ENCODE measurements at places on chromosomes 5 and 9.

DNA sequence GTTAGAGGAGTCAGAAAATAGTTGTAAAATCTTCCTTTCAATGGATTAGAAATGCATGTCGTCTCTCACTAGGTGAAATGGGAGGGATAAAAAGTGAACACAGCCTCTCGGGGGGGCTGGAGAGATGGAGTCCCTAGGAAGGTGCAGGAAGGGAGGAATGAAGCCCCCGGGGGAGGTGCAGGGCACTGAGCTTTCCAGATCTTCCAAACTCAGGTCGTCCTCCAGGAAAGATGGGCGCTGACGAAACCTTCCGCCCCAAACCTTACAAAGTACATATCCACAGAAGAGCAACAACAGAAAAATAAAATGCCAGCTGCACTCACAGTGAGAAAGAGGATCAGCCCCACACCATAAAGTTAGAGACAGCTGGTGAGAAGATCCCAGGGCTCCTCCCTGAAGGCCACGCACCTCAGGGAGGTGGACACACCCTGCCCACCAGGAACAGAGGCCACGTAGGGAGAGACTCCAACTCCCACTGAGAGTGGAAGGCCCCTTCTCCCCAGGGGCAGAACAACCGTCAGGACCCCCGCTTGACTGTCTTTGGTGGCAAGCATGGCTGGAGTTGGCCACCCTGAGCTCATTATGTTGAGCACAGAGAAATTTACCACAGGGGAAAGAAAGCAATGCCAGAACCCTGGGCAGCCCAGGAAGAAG is 174.3 kb downstream of the AUH start:
- no peak for DNase-seq

GRCh38 chr9:131530920-131531832 is at the start of gene UCK1:
Gene UCK1 (minus strand): TSS chr9:131531263. CDS start chr9:131531174, 89 bp downstream.
- peak; percentile 68 for DNase-seq

DNA sequence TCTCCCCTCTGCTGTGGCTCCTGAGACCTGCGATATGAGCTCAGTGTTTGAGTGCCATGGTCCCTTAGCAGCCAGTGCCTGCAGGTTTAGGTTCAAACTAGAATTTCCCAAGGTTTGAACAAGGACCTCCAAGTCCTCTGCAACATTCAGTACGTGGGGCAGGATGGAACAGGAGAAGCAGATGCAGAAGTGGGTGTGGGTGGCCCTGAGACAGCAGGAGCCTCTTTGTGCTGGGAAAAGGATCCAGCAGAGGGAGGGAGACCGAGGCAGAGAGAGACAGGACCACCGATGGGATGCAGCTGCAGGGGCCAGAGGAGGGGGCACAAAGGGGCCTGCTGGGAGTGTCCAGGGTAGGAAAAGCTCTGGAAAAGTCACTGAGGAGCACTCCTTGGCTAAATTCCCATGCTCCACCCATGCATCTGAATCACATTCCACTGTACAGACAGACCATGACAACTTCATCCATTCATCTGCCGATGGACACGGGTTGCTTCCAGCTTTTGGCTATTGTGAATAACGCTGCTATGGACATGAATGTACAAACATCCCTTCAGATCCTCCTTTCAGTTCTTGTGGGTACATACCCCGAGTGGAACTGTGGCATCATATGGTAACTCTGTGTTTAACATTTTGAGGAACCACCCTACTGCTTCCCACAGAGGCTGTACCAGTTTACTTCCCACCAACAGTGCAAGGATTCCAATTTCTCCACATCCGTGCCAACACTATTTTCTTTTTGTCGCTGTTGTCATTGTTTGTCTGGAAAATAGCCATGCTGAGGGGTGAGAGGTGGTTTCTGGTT is 26.7 kb upstream of the SUSD3 start:
- no peak for DNase-seq

DNA sequence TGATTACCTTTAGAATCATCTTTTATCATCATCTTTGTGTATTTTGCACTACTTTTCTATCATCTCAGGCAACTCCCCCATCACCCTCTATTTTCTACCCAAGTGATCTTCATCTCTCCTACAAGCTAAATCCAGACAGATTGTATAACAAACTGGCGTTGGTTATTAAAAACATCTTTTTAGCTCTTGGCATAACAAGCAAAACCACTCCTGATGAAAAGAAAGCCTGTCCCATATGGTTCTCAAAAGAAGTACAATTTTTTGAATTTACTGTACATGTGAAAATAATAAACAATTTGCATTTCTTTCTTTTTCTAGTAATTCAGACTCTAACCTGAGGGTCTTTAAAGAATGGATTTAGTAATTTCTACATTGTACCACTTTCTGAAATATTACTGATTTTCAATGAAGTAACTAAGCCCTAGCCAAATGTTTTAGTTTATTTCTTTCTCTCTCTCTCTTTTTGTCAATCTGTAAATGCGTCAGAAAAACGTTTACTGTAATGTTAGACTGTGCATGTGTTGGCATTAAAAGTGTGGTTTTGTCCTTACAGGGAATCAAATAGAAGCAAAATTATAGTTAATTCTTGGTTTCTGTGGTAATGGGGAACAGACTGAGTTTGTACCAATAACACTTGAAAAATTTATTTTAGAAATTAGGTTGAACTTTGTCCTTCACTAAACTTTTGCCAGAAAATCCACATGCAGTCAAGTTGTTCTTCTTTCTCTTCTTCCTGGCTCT is 52.5 kb upstream of the RPS23 start:
- no peak for DNase-seq

- no peak for DNase-seq
Observed at GRCh38 chr5:75951158-75951557, 132.0 kb upstream of the SV2C start.

- DNase-seq, result no peak
Observed at GRCh38 chr5:91341154-91341553, 42.0 kb downstream of the ARRDC3 start.

DNA sequence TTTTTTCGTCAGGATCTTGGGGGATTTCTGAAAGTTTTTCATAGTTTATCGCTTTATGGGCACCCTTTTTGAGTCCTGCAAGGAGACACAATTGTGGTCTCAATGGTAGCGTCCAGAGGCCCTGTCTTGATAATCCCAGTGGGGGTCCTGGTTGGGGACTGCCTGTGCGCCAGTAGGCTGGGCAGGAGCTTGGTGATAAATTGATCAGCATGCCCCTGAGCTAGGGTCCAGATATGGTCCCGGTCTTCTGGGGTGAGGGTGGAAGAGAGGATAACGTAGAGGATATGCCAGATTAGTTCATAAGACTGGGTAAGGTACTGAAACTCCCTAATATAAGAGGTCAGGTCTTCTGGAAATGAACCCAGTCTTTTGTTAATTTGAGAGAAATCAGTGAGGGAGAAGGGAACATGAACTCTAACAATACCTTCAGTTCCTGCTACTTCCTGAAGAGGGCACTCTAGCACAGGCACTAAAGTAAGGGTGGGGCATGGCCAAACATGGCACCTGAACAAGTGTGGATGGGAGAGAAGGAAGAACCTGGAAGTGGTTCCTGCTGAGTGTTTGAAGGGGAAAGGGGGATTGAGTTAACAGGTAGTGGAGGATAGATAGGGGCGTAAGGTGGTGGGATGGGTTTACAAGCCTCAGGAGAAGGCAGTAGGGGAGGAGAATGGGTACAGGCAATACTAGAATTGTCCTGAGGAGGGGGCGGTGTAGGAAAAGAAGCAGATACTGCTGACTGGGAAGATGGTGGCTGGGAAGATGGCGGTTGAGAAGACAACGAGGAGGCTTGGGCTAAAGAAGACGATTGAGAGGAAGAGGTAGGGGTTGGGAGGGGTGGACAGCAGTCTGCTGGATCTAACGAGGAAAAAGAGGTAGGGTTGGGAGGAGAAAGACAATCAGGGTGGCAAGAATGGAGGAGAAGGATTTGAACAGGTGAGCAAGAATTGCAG is 33.8 kb upstream of the ANXA2R start:
- peak; percentile 22 for DNase-seq

DNA sequence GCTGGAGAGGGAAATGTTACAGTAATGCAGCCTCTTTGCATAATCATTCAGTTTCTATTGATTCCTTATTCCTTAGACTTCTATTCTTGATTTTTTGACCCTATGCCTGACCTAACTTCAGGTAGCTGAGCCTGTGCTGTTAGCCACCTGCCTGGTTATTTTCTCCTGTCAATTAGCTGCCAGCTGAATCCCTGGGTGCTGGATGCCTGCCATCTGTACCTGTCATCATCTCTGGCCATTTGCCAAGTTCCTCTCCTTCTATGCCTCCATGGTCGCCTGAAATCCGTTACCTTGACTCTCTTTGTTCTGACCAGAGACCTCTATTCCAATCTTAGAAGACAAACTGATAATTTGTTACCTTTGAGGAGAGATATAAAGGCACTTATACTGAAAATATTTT is 178.3 kb downstream of the CAVIN4 start:
- no peak for DNase-seq

- no peak for DNase-seq
Observed at GRCh38 chr5:10202089-10202910, 47.4 kb downstream of the ATPSCKMT start.

All from T-cell (primary cell).